ENCODE measurements at places on chromosomes 11 and 22.
A peak's percentile ranks its signal among the peaks of the same experiment; 100 is the strongest.

DNA sequence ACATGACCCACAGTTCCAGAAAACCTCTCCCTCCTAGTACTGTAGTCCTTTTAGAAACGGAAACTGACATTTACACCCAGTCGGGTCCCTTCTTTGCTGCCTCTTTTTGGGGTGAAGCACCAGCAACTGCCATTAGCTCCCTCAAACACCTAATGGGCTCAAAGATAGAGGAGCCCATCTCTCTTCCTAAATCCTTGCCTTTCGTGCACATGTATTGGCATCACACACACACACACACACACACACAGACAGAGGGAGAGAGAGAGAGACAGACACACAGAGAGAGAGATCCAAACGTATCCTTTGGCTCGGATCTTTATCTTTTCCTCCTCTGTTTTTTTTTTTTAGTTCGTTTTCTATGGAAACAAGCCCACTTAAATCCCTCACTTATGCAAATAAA, 716 bp downstream of the GRM5 start:
- DNase-seq = no peak

GRCh38 chr11:66559142-66559865, 9.1 kb downstream of the CTSF start:
- no peak for DNase-seq

- DNase-seq = no peak
Observed at GRCh38 chr11:2923446-2924375, 5.5 kb downstream of the PHLDA2 start.

- DNase-seq = no peak
Observed at GRCh38 chr11:64728757-64729365, 5.9 kb upstream of the NRXN2 start.

DNA sequence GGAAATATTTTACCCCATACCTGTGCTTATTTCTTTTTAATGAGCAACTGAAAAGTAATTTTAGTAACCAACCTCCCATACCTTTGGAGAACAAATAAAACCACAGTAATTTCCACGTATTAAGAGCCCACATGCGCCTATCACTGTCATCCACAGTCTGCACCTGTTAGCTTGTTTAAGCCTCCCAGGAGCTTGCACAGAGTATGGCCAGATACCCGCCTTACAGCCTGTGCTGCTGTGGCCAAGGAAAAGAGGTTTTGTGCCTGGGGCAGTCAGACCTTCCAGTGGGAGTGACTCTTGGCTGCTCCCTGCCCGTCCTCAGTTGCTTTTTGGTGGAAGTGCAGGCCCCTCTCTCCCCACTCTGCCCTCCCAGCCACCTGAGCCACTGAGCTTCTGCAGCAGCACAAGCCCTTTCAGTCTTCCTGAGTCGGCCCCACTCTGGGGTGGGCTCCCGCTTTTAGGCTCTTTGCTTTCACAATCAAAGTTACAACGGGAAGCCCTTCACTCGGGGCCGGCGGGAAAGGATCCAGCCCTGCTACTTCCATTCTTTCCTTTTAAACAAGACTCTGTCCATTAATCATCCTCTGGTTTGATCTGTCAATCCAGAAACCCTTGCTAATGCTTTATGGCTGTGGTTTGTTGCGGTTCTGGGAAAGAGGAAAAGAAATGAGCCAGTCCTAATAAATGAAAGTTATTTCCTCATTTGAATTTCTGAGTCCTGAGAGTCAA, 308.8 kb downstream of the TBC1D22A start:
- DNase-seq = no peak

DNA sequence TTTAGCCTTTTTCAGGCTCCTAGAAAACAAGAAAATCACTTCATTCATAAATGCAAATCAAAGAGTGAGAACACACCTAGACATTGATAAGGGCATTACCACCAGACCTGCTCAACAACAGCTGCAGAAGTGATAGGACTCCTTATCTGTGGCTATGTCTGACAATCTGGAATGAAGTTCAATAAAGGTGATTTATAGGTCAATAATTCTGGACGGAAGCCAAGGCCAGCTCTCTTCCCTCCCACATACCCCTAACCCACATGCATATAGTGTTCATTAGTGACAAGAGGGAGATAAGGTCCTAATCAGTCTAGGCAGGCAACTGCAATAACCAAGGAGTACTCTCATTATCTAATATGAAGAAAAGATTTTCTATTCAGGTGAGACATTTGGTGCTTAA, 111.3 kb downstream of the ETS1 start:
- no peak for DNase-seq

DNA sequence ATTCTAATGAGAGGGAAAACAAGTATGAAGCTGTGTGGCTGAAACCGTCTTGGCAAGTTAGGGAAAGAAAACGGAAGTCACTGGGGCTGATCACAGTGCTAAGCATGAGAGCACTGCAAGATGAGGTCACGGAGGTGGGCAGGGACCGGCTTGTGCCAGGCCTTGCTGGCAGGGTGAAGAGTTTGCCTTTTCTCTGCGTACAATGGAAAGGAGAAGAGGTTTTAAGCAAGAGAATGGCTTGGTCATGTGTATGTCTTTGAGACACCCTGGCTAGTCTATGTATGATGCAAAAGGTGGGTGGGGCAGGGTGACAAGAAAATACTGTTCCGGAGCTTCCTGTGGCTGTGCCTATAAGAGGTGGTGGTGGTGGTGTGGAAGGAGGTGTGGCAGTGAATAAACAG, 567.9 kb downstream of the NTM start:
- DNase-seq = no peak

DNA sequence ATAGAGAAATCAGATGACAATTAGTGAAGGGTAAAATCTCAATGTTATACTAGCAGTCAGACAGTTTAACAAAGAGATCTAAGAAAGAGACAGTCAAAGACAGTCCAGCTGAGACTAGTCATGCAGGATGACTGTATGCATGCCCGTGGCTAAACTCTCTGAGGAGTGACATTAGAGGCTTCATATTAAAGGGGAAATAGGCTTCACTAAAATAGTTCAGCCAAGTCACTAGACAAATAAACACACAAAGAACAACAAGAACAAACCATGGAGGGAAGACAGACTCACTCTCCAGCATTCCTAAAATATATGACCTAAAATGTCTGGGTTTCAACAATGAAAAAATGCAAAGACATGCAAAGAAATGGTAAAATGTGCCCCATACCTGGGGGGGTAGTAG, 18.6 kb upstream of the APLNR start:
- no peak for DNase-seq

- no peak for DNase-seq
Observed at GRCh38 chr22:40422558-40423309, 52.3 kb downstream of the SGSM3 start.

DNA sequence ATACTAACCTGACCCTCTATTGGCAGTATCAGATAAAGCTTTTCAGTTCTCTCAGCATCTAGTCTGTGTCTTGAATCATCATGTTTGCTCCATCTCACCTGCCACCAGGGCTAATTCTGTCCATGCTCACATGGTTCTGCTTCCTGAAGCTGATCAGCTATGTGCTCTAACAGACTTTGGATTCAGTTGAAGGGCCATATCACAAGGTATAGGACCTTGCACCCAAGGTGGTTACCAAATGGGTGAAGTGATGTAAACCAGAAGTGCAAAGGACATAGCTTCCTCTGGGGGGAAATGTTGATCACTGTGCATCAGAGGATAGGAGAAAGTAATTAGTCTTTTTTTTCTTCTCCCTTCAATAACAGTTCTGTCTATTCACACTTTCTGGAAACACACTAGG, 417.0 kb upstream of the ANO5 start:
- no peak for DNase-seq

DNA sequence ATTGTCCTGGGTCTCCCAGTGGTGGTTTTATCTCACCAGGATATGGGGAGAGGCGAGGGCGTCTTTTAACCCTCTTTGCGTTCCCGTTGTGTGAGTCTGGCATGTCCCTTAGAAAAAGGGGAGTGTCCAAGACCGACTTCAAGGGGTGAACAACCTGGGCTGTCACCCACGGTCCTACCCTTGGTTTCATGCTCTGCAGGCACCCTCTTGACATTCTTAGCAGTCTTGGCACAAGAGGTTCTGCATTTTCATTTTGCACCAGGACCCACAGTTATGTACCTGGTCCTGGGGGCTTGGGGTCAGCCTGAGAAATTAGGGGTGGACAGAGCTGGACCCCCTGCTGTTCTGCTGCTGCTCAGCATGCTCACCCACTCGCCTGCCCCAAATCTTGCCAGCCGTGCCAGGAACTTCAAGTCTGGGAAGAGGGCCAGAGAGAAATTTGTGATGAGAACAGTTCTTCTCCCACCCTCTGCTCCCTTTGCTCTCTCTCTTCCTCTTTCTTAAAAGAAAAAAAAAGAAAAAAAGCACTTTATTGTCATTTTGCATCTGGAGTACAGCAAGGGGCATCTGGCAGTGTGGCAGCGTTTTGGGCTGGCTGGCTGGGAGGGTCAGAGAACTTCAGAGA, 471.2 kb downstream of the MIAT start:
- peak; percentile 46 for DNase-seq

DNA sequence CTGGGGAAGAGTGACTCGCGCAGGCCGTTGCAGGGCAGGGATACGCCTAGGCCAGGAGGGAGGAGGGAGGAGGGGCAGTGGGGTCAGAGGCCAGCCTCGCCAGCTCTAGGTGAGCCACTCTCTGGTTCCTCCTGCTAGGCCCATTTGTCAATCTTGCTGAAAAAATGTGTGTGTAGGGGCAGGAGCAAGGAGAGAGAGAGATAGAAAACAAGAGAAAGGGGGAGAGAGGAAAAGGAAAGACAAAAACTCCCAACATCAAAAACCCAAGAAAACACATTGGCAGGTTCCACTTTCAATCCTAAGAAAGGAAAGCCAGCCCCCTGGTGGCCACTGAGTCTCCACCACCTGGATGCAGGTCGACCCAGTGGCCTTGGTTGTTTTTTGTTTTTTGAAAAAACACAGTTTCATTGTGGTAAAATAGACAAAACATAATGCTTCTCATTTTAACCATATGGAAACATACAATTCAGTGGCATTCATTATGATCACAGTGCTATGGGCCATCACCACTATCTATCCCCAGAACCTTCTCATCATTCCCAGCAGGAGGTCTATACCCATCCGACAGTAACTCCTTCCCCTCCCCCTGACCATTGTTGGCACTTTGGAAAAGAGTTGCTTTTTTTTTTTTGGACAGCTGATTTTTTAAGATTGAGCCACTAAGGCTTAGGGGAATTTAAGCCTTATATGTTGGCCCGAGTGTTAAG, 10.9 kb downstream of the OMP start:
- no peak for DNase-seq

DNA sequence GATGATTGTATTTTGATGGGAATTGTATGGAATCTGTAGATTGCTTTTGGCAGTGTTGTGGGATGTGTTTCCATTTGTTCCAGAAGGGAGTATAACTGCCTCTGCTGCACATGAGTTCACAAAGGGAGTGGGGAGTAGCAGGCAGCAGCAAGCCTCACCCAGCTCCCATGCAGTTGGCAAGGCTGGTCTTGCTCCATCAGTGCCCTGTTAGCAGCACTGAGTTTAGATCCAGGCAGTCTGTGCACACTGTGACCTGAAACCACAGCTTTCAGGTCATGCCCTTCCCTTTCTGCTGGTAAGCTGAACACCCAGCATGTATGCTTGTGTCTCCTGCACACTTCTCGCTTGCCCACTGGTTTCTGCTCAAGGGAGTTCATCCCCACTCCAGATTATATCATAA, 3.7 kb upstream of the NUCB2 start:
- DNase-seq = no peak

GRCh38 chr22:48729499-48730171, 1098.0 kb downstream of the BRD1 start:
- no peak for DNase-seq

GRCh38 chr11:6604081-6604626, 580 bp downstream of the ILK start:
- DNase-seq = peak; percentile 5

DNA sequence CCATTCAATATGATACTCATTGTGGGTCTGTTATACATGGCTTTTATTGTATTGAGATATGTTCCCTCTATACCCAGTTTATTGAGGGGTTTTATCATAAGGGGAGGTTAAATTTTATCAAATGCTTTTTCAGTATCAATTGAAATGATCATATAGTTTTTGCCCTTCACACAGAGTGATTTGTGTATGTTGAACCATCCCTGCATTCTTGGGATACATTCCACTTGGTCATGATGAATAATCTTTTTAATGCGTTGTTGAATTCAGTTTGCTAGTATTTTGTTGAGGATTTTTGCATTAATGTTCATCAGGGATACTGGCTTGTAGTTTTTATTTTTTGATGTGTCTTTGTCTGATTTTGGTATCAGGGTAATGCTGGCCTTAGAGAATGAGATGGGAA, 98.0 kb downstream of the ATG16L2 start:
- no peak for DNase-seq
